ENCODE measurements at places on chromosomes 3 and 15.

DNA sequence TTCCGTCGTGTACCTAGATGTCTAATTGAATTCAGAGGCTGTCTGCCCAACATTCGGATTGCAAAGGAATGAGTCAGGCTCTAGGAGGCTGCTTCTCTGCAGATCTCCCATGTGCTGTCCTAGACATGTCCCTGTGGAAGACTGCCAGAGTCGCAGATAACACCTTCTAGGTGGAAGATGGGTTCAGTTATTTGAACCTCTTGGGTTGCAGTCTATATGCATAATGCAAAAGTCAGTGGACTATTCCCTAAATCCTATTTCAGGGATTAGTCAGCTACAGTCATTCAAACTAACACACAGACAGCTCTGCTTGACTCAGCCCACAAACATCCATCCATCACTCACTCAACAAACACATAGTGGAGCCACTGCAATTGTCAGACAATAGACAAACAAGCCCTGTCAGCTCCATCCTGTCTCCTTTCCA is 300.0 kb upstream of the CTNNB1 start:
- no peak for ATAC-seq

DNA sequence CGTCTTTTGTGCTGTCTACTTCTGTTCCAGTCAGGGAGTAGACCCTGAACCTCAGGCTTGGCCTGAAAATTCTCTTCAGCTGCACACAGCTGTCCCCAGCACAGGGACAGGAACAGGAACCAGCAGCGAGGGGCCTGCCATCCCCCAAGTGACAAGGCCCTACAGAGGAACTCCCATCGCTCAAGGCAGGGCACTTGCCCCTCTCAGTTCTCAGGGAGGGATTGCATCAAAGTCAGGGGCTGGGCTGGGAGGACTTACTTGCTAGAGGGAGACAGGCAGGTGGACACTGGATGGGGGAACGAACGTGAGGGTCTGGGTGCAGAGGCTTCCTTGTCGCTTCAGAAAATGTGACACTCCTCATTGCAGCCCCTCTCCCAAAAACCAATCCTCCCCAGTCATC is 163.6 kb downstream of the CHSY1 start:
- ATAC-seq = no peak

DNA sequence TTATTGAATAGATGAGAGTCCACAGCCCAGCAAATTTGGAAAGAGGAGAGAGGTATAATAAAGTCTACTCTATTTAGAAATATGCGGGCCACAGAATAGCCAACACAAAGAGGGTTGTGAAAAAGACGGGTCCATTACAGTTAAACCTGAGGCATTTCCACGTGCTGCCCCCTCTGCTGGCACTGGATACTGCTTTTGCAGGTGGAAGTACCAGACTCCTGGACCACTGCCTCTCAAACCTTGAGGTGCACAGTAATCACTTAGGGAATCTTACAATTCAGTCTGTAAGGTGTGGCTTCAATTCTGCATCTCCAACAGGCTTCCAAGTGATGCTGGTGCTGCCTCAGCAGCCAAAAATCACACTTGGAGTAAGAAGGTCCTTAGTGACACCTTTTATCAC is 3.0 kb upstream of the TFDP2 start:
- no peak for ATAC-seq

DNA sequence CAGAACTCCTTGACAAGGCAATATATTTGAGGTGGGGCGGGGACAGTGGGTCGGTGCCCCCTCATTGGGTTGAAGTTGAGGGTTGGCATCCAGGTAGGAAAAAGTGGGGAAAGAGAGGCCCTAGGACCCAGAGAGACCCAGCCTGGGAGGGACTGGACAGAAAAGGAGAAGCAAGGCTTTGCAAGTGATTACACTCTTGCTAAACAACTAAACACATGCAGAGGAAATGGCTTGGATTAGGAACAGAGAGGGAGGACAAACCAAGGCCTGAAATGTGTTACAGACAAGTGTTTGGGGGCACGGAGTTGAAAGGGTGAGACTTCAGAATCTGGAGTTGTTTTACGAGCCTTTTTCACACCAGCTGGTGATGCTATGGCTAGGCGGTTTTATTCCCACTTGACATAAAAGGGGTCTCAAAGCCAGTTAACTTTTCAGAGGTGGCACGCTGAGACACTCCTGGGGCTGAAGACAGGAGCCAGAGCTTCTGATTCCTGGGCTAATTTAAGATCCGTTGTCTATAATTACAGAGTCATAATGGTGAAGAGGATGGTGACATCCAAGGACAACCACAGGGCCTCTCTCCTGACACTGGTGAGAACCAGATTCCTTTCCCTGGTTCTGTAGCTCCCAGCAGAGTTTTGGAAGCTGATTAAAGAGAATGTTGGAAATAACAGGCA is 7.7 kb upstream of the KCTD6 start:
- ATAC-seq = no peak

DNA sequence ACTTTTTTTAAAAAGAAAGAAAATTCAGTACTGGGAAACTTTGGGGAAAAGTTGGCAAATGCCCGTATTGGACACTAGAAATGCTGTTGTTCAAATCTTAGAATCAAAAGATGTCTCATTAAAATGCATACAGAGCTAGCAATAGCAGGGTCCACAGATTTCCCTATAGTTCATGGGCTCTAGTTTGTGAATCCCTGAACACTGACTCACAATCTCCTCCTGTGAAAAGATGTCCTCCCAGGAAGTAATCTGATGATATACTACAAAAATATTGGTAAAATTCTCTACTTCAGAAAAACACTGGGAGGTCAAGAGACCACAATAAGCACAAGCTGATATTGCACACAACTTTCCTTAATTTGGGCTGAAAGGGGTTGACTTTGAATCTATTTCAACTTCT is 568.4 kb upstream of the ZNF385D start:
- ATAC-seq = no peak

Data from motor neuron (in vitro differentiated cells).